ENCODE measurements at places on chromosomes 11 and 22.

DNA sequence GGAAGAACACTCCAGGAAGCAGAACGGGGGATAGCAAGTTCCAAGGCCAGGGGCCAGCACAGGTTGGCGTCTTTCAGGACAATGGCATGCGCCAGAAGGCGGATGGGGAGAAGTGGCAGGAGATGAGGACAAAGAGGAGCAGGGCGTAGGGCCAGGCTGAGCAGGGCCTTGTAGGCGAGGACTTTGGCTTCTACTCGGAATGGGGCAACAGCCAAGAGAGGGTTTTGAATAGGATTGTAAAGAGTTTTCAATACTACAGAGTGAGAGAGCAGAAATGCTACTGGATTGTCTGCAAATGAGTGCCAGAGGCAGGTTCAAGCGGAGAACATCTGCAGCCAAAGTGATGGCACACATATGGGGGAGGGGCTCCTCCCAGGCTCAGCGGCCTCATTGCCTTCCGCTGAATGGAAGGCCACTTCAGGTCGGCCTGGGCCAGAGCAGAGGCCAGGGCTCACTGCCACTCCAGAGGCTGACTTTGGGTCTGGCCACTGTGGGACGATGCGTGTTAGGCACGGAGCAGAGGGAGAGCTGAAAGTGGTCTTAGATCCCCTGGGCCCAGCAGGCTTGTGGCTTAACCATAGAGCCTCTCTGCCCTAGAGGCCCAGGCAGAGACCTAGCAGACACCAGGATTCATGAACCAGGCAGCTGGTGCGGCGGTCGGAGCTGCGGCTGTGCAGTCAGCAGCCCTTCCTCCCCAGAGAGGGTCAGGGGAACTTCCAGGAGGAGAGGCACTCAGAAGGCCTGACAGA, 118.2 kb downstream of the DSCAML1 start:
- no peak for DNase-seq

GRCh38 chr11:70397983-70398833, at the start of gene CTTN:
Gene CTTN (plus strand): TSS chr11:70398529. CDS start chr11:70407298, 8,769 bp downstream.
- DNase-seq, result peak; percentile 93

GRCh38 chr11:114179234-114179941, 116.8 kb upstream of the NNMT start:
- no peak for DNase-seq

DNA sequence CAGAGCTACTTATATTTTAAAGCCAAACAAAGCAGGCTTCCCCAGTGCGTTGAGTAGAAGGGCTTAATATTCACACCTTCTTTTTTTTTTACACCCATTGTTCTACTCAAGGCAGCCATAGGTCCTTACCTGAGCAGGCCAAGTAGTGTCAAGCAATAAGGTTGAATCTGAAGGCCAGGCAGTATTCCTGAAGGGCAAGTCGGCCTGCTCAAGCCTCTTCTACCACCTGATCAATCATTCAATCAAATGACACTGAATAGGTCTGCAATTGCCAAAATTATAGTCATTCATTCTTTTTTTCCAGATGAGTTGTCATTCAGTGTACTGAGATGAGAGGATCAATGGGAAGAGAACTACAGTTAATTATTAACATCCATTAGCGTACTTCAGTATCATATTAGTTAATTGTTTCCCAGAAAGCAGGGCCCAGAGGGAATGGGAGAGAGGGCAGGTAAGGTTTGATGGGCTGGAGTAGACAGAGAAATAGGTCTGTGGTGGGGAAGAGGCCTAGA, 11.9 kb upstream of the PPP2R1B start:
- DNase-seq, result no peak

DNA sequence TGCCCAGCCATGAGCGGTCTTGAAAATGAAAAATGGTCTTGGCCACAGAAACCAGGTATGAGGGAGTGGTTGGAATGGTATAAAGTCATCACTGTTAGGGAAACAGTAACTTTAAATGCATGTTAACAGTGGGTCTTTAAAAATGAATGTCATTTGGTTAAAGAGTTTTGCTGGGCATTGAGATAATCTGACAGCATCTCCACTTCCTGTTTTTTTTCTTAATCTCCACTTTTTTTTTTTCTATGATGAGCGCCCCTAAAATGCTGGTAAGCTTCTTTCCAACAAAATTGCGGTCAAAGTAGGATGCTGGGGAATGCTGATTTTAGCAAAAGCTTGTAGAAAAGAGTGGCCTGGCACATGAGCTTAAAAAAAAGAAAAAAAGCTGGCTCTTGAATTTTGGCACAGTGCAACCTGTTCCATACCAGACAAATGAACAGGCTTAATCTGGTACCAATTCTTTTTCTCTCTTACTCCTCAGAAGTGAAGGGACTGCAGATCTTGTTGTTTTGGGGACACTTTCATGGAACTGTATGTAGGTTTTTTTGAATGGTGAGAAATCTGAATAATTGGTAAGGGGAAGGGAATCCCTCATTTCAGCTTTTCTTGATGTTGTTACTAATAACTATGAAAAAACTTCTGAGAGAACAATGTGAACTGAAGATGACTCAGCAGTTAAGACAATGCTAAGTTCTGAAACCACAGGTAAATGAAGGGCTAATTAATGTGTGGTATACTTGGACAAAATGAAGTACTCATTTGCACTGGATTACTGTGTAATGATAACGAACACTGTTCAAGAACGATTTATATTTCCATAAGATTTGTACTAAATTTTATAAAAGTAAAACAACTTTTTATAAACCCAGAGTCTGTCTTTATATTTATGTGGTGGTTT, 3.1 kb upstream of the ARHGEF12 start:
- DNase-seq, result no peak

DNA sequence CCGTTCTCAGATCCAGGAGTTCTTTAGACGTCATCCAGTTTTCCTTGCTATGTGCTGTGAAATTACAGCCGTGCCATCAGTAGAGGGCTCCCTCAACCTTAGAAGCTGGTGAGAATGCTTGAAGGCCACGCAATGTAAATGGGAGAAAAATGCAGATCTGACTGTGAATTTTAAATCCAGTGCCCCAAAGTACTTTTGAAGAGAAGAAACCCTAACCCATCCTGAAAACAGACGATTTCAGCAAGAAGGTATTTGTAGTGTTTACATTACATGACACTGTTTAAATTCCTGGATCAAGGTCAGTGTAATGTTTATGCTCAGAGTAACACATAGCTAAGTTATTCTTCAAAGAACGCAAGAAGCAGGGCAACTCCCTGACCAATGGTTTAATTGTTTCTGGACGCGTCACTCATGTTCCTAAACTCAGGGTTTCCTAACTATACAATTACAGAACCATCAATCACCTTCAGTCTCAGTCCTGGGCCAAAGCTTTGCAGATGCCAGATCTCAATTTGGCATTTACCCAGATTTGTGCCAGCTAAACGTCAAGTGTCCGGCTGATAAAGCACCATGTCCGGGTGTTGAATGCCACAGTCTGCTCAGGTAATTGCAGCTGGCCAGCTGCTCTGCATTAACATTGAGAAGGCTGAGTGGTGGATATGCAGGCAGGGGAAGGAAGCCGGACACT, 38.2 kb downstream of the ADAMTS8 start:
- no peak for DNase-seq

DNA sequence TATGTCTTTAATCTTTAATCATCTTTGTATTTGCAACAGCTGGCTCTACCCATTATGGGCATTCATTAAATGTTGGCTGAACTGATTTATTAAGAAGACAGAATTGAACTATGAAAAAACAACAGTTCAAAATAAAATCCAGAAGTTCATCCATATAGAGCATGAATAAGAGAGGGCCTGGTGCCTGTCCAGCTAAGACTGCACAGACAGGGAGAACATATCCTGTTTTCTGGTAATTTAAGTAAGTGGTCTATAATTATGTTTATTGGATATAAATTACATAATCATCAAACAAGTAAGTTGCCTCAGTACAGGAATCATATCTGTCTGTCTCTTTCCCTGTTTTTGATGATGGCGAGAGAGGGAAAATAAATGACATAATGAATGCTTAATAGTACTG, 137.2 kb downstream of the RBFOX2 start:
- no peak for DNase-seq

GRCh38 chr11:45332276-45332934, 46.3 kb upstream of the SYT13 start:
- no peak for DNase-seq

DNA sequence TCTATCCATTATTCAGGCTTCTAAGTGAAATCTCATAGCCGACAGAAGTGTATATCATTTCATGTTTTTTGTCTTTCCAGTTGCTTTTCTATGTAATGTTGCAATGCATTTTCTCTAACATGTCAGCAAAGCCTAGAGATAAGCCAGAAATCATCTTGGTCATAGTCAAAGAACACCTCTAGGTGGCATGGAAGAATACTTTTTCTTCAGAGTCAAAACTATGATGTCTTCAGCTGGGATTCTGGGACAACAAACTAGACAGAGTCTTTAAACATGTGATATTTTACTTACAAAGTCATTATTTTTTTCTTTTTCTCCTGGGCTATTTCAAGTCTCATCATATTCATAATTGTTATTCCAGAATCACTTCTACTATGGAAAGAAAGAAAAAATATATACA, 4.4 kb downstream of the GAS2 start:
- no peak for DNase-seq

GRCh38 chr22:26939466-26939865, 282.1 kb downstream of the MIAT start:
- no peak for DNase-seq

- DNase-seq, result no peak
These were observed 40.0 kb downstream of the NEU3 start for GRCh38 chr11:75028724-75029123.

- DNase-seq, result no peak
These were observed 1197.5 kb upstream of the TENM4 start for GRCh38 chr11:80638296-80638695.

DNA sequence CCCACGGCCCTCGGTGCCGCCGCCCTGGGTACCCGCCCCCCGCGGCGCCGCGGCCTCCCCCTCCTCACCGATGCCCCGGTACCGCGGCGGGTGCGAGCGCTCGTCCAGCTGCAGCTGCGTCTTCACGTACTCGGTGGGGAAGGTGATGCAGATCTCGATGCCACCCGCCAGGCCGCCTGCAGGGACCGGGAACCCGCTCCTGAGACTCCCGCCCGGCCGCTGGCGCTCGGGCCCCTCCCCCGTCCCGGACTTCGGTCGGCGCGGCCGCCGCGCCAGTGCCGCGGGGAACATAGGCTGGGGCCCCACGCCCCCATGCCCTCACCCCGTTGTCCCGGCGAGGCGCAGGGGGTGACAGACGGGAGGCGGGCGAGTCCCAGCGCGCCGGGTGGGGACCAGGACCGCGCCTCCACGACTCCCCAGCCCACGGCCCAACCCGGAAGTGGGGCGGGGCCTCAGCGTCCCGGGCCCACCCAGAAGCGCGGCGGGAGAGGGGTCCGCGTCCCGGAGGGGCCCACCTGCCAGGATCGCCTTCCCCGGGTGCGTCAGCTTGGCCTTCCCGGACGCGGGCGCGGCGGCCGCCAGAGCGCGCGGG, 375 bp downstream of the SLC25A1 start:
- no peak for DNase-seq

DNA sequence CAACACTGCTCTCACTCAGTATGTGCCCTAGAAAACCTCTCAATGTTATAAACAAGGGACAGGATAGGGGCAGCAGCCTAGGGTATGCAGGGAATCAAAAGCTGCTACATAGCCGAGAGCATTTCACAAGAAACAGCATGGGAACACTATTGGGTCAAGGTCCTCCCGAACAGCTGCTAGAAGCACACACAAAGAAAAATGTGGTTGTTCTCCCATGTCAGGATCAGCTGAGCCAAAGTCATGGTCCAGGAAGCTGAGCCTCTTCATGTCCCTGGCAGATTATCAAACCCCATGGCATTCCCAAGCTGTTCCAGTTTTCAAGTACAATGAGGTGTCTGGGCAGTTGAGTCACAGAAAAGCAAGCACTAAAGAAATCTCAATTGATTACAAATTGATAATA, 21.0 kb upstream of the GDPD4 start:
- DNase-seq, result no peak

DNA sequence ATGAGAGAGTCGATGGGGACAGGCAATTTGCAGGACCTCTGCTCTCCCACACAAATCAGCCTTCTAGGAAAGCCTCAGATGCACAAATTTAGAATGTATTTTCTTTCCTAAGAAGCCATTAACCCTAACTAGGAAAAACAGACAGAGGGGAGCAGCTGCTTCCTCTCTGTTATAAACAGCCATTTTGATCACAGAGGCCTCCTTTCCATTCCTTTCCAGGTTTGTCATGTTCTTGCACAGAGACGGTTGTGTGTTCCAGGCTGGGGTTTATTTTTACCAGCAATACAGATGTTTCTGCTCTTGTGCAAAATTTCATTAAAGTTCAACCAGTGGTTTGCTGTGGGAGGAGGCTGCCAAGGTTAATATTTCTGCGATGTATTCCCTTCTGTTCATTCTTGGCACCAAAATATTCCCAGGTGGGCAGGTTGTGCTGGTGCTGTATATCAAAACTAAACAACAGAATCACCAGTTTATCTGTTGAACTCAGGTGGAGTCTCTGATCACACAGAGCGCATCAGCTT, 90.2 kb downstream of the NAV2 start:
- DNase-seq, result no peak

DNA sequence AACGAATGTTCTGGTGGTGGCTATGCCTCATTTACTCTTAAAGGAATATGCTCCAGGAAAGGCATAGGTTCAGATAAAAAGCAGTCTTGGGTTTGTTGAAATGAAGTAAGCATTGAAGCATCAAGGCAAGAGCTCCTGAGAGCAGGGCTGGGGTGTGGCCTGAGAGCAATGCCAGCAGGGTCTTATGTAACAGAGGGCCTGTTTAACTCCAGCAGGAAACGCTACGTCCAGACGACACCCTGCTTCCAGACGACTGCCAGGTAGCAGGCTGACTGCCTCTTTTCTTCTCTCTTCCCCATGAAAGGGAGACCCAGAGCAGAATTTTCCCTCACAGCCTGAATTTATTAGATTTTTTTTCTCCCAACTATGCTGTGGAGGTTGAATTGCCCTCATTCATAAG, 127.2 kb upstream of the SLC5A12 start:
- no peak for DNase-seq

DNA sequence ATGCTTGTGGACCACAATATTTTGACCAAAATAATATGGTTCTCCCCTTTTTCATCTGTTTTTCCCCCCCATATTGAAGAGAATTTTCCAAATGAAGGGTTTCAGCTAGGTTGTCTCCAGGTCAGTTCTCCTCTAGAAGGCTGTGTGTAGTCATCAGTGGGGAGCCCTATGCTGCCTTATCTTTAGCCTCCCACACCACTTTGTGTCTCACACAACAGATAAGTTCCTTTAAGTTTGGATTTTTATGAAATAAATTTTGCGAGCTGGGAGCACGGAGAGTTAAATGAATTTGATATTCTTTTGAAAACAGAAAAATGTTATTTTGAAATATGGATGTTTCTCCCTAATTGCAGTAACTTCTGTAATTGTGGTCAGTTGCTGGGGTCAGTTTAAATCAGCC, 28.9 kb downstream of the PAX6 start:
- no peak for DNase-seq

DNA sequence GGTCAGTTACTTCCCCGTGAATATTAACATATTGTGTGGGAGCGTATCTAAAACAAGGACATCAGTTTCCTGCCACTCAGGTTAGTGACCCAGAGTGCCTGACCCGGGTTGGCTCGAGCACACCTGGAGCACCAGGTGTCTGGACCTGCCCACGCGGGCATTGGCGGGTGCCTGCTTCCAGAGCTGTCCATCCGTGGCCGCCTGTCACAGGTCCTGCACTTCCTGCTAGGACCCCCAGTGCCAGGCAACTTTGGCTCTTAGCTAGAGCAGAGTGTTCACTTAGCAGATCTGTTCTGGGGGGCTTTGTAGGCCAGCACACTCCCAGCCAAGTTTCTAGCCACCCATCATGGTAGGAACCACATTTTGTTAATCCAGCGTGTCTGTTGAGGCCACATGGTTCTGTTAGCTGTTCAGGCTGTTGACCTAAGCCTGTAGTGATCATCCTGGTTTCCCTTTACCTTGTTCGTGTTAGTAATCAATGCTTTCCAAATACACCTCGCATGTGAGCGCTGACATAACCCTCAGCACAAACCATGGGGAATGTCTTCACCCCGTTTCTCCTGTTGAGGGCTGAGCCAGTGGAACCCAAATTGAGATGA, 29.5 kb downstream of the MOV10L1 start:
- no peak for DNase-seq

Measured in mesenteric fat pad (tissue), 1 donor.